ENCODE measurements at places on chromosomes 3 and 15. TPM values are rescaled to one million over a fixed set of nuclear protein-coding genes. Genes with fewer than 3 reads are reported as not detected.

The STAC gene
- 0.26 TPM for total RNA-seq

- DNase-seq, result no peak
- no peak overlapping the region for H3K4me3 ChIP-seq
- H3K36me3 ChIP-seq, result peaks cover 38% of the 10 kb centered on the region
- no peaks in the 10 kb centered on the region for H3K27me3 ChIP-seq
These were observed 8.6 kb downstream of the CEP152 start for GRCh38 chr15:48802257-48802656.

DNA sequence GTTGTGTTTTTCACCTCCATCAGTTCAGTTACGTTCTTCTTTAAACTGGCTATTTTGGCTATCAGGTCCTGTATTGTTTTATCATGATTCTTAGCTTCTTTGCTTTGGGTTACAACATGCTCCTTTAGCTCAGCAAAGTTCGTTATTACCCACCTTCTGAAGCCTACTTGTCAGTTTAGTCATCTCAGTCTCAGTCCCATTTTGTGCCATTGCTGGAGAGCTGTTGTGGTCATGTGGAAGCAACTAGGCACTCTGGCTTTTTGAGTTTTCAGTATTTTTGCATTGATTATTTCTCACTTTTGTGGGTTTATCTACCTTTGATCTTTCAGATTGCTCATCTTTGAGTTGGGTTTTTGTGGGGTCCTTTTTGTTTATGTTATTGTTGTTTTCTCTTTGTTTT lies 151.3 kb downstream of the CFAP20DC start:
- H3K36me3 ChIP-seq, result no peaks in the 10 kb centered on the region
- H3K4me1 ChIP-seq, result peaks cover 20% of the 10 kb centered on the region
- peaks cover 2% of the 10 kb centered on the region for H3K27me3 ChIP-seq
- H3K4me3 ChIP-seq, result no peak overlapping the region

DNA sequence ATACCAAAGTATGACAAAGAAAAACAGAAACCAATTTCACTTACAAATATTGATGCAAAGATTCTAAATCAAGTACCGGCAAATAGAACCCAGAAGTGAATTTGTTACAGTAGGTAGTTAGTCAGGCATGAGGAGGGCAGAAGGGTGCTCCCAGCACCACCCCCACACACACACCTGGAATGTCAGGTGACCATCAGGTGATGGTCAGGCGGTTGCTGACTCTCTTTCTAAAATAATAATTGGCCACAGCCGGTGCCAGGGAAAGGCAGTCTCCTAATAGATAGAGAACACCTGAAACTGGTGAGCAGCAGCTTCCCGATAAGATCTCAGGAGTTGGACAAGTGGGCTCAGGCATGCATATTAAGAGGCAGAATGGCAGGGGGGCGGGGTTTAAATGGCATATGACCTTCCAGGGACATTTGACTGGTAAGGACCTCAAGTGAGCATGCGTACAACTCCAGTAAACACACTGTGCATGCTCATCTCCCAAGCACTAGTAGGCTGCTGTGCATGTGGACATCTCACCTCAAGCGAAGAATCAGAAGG lies 131.1 kb downstream of the ANO10 start:
- H3K27ac ChIP-seq, result no peak overlapping the region
- DNase-seq, result no peak
- H3K36me3 ChIP-seq, result peaks cover 2% of the 10 kb centered on the region
- peaks cover 6% of the 10 kb centered on the region for H3K27me3 ChIP-seq

- peaks cover 25% of the 10 kb centered on the region for H3K4me1 ChIP-seq
- no peak for DNase-seq
- H3K4me3 ChIP-seq, result no peak overlapping the region
- no peaks in the 10 kb centered on the region for H3K36me3 ChIP-seq
- H3K27ac ChIP-seq, result no peak overlapping the region
These were observed 63.3 kb downstream of the FLNB start for GRCh38 chr3:58071480-58071971.

Data from activated CD4-positive, alpha-beta T cell treated with anti-CD3 and anti-CD28 coated beads for 36 hours (primary cell).